ENCODE measurements at places on chromosomes 6 and 20.

DNA sequence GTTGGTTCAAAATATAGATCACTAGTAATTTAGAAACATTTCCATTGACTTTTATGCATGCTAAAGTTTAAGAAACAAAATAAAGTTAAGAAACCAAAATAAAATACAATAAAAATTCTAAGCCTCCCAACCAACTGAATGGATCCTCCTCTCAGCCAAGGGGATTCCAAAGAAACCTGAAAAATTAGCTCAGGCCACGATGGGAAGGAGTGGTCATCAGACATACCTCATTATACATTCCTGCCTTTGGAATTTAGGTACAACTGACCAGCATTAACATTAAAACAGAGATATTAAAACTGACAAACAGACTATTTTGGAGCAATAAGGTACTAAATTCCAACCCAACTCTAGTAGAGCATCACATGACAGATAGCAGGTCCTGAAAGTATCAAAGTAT lies 275.2 kb downstream of the PKHD1 start:
- DNase-seq, result no peak

- DNase-seq, result no peak
Measured at GRCh38 chr6:105036351-105036750, 79.4 kb downstream of the LIN28B start.

- DNase-seq, result no peak
Measured at GRCh38 chr6:43275801-43276576, 22.1 kb upstream of the SLC22A7 start.

DNA sequence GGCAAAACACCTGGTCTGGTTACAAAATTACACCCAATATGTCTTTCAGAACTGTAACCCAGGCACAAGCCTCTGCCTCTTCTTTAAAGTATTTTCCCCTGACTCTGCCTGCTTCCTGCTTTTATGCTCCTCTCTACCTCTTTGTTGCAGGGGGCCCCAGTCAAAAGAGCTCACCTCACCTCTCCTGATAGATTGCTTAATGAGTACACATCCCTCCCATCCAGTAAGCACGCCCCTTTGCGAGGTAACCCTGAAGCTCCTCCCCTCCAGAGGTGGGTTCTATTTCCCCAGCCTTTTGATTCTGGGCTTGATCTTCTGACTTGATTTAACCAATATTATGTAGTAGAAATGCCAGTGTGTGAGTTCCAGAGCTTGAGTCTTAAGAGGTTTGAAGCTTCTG lies 56.6 kb upstream of the EYA2 start:
- no peak for DNase-seq

DNA sequence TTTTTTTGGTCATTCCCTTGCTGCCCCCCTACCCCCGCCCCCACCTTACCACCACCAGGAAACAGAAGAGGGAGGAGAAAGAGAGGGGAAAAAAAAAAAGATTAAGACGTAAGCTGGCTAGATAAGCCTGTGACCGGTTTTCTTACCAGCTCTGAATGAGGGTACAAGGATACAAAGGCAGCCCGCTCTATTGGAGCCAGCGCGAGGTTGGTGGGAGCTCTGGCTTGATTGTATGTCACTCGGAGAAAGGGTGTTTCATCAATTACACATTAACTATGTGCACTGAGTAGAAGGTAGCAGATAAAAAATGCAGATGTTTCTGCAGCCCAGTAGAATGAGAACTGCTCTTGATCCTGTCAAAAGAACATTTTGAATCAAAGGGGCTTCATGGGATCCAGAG lies 28.6 kb upstream of the OLIG3 start:
- no peak for DNase-seq

- no peak for DNase-seq
Measured at GRCh38 chr6:17964633-17965032, 22.8 kb downstream of the KIF13A start.

- no peak for DNase-seq
Measured at GRCh38 chr6:2560917-2561698, 189.6 kb downstream of the MYLK4 start.

- no peak for DNase-seq
Measured at GRCh38 chr6:133157995-133158394, 83.2 kb upstream of the EYA4 start.

- DNase-seq, result no peak
Measured at GRCh38 chr6:129312880-129313279, 397.1 kb downstream of the ARHGAP18 start.

DNA sequence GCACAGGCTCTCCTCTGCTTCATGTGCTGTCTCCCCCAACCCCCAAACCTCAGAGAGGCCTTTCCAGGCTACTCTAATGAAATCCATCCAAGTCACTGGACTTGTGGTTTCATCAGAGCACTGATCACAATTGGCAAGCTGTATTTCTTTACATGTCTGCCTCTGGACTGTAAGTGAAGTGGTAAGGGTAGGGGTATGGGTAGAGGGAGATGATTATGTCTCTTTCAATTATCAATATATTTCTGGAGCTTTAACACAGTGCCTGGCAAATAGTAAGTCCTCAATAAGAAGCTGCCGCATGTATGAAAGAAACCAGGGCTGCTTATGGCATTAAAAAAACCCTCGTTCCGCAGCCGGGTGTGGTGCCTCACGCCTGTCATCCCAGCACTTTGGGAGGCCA lies 5.4 kb downstream of the TRERF1 start:
- no peak for DNase-seq

DNA sequence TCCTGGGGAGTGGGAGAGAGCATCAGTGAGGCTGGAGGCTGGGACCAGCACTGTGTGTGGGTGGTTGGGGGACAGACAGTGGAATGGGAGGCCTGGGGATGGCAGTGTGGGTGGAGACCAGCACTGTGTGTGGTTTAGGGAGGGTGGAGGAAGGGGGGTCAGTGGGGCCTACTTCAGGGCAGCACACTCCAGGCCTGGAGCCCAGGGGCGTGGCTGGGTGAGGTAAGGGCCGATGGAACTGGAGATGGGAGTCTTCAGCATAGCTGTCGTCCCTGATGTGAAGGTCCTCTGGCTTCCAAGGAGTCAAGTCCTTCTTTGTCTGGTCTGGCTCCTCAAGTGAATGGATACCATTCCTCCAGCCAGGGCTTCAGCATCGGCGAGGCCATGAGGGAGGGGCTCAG lies 18.6 kb downstream of the KCNK17 start:
- DNase-seq, result no peak

- no peak for DNase-seq
Measured at GRCh38 chr6:31129130-31129529, 8.9 kb upstream of the CDSN start.

DNA sequence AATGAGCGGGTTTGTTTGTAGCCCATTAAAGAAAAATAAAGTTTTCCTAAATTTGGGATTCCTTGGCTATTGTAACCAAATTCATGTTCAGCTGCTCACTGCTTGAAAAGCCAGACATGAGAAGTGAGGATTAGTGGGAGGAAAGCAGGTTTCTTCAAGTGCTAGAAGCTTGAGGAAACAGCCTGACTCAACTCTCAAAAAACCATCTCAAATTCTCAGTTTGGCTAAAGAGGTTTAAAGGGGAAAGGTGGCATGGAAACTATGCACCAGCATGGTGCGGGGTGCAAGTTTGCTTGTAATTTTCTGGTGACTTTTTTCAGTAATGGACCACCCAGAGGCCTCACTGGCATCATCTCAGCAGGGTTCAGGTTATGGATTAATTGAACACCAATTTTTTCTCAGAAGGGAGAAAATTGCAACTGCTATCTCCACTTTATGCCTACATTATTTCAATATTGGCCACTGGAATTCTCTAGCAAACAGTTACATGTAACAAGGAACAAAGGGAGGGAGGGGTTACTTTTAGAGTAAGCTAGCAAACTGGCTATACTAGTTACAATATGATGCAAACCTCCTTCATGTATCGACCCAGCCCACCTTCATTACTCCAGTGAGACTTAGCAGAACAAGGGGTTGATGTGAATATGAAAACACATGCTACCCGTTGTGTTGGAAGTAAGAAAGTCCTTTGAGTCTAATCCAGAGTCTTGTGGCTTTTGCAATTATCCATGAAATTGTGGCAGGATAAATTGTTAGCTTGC lies 85.0 kb upstream of the IFNGR1 start:
- no peak for DNase-seq

GRCh38 chr6:97068211-97068610 lies 143.7 kb downstream of the KLHL32 start:
- DNase-seq, result no peak

- no peak for DNase-seq
Measured at GRCh38 chr6:136546331-136546730, 3.9 kb downstream of the MAP7 start.

DNA sequence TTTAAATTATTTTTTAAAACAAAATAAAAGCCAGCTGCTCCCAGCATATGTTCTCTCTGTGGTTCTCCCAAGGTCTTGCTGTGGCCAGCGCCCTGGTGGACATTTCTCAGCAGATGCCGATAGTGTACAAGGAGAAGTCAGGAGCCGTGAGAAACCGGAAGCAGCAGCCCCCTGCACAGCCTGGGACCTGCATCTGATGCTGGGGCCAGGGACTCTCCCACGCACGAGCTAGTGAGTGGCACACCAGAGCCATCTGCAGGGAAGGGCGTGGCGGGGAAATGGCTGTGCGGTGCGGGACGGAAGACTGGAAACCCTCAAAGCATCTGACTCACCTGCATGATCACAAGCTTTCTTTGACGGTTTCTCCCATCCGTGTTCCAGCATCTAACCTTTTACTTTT lies 16.5 kb downstream of the GFRA4 start:
- DNase-seq, result no peak
